Stimulated activated CD4-positive, alpha-beta T cell treated with anti-CD3 and anti-CD28 coated beads, Interleukin-4, amount 100 ng/mL, for 48 hours (primary cell): ENCODE measurements at places on chromosomes 12 and 14.

DNA sequence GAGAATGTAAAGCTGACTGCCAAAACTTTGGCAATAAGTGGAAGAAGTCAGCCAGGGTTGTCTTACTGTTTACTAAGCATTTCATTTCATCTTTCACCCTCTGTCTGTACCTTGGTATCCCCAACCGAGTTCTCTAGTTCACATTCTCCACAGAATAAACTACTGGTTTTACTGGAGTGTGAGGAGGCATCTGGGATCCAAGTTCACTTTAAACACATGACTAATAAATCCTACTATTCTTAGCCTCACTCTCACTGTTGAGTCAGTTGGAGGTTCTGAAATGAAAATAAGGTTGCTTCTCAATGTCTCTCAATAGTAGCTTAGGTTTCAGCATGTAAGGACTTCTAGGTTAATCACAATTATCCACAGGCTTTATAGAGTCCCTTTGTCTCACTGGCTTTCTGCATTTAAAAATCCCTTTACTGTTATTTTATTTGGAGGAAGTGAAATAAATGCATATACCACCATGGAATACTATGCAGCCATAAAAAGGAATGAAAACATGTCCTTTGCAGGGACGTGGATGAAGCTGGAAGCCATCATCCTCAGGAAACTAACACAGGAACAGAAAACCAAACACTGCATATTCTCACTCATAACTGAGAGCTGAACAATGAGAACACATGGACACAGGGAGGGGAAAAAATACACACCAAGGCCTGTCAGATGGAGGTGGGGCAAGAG, 95.8 kb downstream of the EPS8 start:
- DNase-seq: no peak

GRCh38 chr12:78271546-78271945, 440.9 kb downstream of the NAV3 start:
- no peak for DNase-seq

- no peak for DNase-seq
These were observed 74.6 kb downstream of the MED13L start for GRCh38 chr12:116202940-116203339.

DNA sequence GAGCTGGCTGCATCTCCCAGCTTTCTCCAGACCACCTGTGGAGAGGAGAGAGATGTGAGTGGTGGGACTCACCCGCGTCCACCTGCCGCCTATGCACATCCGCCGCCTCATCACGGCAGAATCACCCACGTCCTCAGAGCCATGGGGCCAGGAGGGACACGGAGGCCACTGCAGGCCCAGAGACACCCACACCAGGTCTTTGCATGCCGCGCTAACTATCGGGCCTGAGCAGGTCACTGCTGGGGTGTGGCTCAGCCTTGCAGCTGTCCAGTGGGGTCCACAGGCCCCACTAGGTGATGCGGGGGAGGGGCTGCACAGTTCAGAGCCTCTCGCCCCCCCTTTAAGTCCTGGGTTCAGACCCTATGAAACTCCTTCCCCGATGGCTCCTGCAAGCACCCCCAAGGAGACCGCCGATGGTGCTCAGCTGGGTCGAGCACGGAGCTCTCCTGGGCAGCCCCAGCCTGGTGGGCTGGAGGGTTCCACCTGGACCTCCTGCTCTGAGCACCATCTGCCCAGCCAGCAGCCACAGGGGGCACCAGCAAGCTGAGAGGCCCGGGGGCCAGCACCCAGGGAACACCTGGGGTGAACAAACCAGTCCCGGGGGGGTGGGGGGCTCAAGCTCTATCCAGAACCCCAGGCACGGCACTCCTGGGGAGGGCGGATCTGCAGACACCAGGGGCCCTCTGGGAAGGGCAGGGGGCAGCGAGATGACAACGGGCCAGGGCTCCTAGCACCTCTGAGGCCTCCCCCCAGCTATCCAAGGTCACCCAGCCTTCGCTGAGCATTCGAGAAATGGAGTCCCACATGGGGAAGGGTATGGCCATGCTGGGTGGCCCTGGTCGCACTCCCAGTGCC, 34.3 kb downstream of the CCNK start:
- DNase-seq: no peak
